ENCODE measurements at places on chromosomes 6 and 20.

- no peak for DNase-seq
These were observed 592.1 kb upstream of the NRSN1 start for GRCh38 chr6:23533944-23534343.

- DNase-seq = no peak
These were observed 56.5 kb upstream of the MAP3K7 start for GRCh38 chr6:90643381-90643780.

- no peak for DNase-seq
These were observed 6.3 kb downstream of the TAF4 start for GRCh38 chr20:62059401-62059800.

DNA sequence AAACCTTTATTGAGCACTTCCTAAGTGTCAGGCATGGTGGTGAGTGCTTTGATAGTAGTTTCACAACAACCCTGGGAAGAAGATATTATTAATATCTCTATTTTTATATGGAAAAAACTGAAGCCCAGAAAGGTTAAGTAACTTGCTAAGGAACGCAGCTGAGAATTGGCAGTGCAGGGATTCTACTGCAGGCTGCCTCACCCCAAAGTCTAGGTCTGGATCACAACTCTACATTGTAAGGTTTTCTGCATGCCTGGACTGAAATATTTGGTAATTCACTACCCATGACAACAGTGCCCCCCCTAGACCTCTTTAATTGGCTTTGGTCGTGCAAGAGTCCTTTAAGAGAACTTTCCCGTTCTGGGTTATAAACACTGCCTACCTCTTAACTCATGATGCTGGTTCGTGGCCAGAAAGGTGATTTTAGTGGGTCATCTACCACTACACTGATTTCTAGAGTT, 67.1 kb upstream of the KCNQ5 start:
- DNase-seq = no peak

GRCh38 chr6:21739838-21740237, 146.3 kb downstream of the SOX4 start:
- DNase-seq = no peak

- no peak for DNase-seq
These were observed 18.6 kb downstream of the RBM24 start for GRCh38 chr6:17299750-17300149.

DNA sequence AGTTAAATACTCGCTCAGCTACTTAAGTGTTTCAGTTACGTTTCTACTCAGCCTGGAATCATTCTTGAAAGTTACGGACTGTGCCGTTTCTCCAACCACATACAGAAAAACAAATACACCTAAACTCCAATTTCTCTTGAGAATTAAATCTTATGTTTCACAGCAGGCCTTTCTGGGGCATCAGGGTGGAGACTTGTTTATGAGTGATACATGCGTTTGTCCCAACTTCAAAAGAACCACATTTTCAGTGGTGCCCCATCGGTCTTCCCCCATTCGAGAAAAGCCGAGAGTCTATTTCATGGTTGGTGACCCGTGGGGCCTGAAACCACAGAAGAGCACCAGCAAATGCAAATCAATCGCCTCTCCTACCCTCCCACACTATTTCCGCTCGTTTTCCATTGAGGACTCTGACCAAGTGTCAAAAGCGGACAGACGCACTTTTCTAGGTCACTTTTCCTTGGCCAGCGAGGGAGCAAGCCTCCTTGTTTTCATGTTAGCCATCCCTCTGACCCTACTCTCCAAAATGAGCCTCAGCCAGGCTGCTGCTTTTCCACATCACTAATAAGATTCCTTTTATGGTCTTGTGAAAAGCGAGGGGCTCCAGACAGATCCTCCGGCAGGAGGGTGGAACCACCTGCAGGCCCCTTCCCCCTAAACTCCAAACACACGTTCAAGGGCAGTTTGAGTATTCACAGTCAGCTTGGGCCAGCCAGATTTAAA, 3.1 kb downstream of the JAG1 start:
- no peak for DNase-seq

GRCh38 chr6:149513915-149514314, 29.1 kb upstream of the ZC3H12D start:
- DNase-seq = no peak

GRCh38 chr6:89348372-89348771, 4.2 kb downstream of the UBE2J1 start:
- DNase-seq = no peak

GRCh38 chr6:133132466-133132971, 108.6 kb upstream of the EYA4 start:
- no peak for DNase-seq

Measured in activated naive CD4-positive, alpha-beta T cell treated with anti-CD3 and anti-CD28 coated beads, Interleukin-2, amount 50 U/mL, for 72 hours (primary cell).